ENCODE measurements at places on chromosomes 3 and 15.
A peak's percentile ranks its signal among the peaks of the same experiment; 100 is the strongest.

DNA sequence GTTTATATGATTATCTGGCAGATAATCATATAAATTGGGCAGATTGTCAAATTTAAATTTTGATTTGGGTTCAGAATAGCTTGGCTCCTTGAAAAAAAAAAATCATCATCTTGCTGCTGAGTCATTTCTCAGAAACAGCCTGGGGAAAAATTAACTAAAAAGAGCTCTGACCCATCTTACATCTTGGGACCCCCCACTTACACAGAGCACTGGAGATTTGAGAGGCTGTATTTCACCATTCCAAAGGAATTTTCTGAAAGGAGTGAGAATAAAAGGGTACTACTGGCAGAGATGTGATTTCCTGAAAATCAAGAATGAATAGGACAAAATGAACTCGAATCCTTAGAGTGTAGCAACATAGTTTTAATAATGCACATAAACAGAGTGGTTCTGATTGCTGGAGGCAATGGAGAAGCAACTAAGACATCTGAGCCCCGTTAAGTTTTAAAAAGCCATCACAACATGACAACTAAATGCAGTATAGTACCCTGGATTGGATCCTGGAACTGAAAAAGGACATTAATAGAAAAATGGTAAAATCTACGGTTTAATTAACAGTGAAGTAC lies 97.5 kb downstream of the RFTN1 start:
- DNase-seq, result no peak

- DNase-seq, result no peak
Measured at GRCh38 chr15:51369451-51369761, 28.0 kb downstream of the GLDN start.

DNA sequence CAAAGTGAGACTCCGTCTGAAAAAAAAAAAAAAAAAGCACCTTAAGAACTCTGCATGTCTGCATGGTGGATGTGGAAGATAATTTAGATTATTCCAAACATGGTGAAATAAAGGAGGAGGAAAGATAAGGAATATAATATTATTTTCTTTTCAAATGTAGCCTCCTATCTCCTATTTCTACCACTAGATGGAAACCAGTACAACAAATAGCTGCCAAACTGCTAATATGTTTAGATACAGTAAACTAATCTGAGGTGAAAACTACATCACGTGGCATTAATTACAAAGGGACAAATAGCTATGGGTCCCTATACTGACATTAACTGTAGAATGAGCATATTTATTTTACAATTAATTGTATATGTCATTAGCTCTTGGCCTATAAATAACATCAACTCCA lies 197.8 kb downstream of the TBC1D5 start:
- DNase-seq, result no peak

- no peak for DNase-seq
Measured at GRCh38 chr15:67750371-67750770, 74.9 kb upstream of the SKOR1 start.

GRCh38 chr15:68528626-68529290 lies 50.0 kb upstream of the CORO2B start:
- no peak for DNase-seq

DNA sequence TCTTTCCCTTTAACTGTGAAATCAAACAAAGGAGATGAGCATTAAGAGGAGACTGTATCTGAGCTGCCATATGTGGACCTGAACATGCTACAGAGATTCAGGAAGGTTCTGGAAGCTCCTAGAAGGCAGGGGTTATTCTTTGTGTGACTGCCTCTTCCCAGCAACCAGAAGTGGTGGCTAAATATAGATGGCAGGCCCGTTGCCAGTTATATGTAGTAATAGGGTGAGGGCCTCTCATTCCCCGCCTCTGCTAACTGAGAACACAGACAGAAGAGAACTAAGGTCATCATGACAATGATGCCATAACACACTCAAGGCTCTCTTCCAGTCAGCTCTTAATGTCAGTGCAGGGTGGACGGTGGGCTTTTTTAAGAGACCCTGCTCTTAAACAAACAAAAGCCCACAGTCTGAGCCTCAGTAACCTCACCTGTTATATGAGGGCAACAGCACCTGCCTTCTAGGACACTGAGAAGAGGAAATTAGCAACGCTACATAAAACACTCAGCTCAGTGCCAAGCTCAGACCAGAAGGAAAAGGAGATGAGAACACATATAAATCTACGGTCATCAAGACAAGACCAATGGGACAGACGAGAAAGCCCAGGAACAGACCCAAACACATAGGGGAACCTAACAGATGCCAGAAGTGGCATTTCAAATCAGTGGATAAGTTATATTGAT lies 22.3 kb downstream of the CFAP92 start:
- no peak for DNase-seq

- DNase-seq, result no peak
Measured at GRCh38 chr15:65910341-65910740, 41.0 kb downstream of the RAB11A start.

GRCh38 chr3:30895329-30895728 lies 868 bp upstream of the GADL1 start:
- DNase-seq, result no peak

GRCh38 chr3:120227710-120228347 lies 57.2 kb downstream of the GPR156 start:
- DNase-seq, result no peak

GRCh38 chr3:70856414-70857162 lies 544.1 kb upstream of the MDFIC2 start:
- DNase-seq, result no peak

- no peak for DNase-seq
Measured at GRCh38 chr15:63843901-63844317, 10.2 kb upstream of the HERC1 start.

- no peak for DNase-seq
Measured at GRCh38 chr3:54574906-54575617, 352.8 kb downstream of the LRTM1 start.

- no peak for DNase-seq
Measured at GRCh38 chr15:55868707-55869106, 124.7 kb downstream of the NEDD4 start.

GRCh38 chr3:150184426-150185071 lies 213.9 kb upstream of the PFN2 start:
- no peak for DNase-seq

DNA sequence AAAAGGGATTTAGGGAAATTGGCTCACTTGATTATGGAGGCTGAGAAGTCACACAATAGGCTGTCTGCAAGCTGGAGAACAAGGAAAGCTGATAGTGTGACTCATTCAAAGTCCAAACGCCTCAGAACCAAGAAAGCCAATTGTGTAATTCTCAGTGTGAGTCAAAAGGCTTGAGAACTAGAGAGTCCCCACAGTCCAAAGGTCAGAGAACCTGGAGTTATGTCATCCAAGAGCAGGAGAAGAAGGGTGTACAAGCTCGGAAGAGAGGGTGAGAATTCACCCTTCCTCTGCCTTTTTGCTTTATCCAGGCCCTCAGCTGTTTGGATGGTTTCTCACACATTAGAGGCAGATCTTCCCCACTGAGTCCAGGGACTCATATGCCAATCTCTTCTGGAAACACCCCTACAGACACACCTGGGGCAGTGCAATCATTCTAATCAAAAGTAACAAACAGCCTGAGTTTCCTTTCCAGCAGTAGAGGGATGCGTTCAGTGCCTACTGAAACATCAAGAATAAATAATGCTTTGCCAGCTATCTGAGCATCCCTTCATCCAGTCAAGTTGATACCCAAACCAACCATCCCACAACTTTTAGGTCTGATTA lies 271.5 kb downstream of the SATB1 start:
- DNase-seq, result no peak

DNA sequence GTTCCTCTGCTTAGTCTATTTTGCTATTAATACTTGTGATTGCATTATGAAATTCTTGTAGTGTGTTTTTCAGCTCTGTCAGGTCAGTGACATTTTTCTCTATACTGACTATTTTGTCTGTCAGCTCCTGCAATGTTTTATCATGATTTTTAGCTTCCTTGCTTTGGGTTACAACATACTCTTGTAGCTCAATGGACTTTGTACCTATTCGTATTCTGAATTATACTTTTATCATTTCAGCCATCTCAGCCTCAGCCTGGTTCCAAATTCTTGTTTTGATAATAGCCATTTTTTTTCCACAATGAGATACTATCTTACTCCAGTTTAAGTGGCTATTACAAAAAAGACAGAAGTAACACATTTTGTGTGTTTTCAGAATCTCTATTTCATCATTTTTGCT lies 204.2 kb upstream of the ONECUT1 start:
- no peak for DNase-seq

- peak; percentile 63 for DNase-seq
Measured at GRCh38 chr3:134029734-134030378, at the start of gene SLCO2A1. Gene SLCO2A1, minus strand, starts transcription at chr3:134029925. Its CDS starts 123 bp downstream, at chr3:134029802.

DNA sequence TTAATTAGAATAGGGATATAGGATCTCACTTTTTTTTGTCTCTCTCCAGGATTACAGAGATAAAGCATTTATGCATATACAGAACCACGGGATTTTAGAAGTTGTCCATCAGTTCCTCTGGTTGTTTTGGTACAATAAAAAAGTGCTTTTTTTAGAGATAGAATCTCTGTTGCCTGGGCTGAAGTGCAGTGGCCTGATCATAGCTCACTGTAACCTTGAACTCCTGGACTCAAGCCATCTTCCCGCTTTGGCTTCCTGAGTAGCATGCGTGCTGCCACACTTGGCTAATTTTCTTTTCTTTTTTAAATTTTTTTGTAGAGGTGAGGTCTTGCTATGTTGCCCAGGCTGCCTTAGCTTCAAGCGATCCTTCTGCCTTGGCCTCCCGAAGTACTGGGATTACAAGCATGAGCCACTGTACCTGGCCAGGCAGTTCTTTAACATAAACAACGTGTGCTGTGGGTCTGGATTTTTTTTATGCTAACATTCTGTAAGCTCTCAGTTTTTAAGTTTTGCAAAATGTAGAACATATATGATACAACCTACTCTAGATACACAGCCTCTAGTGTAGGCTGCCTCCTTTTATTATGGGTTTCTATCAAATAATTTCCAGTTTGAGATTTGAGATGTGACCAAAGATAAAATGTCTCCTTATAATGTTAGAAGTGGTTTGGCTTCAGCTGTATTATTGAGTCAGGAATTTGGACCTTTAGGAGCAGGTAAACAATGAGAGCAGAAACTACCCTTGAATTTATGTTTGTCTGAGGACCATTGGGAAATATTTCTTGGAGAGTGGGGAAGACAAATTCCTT lies 57.4 kb upstream of the ULK4 start:
- no peak for DNase-seq

DNA sequence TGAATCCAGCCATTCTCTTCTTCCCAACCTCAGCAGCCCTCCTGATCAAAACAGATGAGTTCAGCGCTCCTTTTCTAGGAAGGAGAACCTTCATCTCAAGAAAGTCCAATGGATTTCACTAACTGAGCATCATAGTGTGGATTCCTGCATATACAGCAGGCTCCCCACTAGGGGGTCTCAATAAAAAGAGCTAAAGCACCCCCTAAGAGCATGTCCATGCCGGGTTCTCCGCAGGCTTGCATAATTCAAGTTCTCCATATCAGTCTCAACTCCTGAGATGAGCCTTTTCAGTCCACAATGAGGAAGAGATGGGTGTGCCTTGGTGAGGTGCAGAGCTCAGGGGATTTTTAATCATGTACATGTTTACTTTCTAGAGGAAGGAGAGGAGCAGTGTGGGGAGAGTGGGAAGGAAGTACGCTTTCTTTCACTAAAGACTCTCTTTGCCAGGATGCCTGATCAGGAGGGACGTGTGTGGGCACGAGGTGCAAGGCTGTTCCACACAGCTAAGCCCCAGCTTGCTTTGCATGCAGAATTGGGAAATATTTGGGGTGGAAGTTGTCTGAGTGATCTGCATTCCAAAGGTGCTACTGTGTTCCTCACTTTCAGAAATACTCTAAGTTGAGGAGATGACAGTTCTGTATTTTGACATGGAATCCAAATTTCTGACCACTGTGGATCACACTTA lies 563.5 kb downstream of the OCA2 start:
- DNase-seq, result no peak

DNA sequence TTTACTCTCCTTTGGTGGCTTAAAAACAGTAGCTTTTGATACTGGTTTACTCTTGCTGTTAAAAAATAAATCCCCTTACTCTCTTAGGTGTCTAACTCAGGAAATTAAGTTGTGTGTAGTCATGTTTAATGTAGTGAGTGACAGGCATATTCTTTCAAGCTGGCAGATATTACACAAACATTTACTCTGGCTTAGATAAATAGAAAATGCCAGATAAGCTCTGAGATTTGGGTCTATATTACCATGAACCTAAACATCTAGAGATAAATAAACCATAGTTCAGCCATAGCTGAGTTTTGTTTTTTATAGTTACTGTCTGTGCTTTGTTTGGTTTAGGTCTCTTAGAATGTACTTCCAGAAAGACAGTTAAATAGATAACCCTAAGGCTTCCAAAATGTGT lies 2.4 kb downstream of the SEMA6D start:
- no peak for DNase-seq

DNA sequence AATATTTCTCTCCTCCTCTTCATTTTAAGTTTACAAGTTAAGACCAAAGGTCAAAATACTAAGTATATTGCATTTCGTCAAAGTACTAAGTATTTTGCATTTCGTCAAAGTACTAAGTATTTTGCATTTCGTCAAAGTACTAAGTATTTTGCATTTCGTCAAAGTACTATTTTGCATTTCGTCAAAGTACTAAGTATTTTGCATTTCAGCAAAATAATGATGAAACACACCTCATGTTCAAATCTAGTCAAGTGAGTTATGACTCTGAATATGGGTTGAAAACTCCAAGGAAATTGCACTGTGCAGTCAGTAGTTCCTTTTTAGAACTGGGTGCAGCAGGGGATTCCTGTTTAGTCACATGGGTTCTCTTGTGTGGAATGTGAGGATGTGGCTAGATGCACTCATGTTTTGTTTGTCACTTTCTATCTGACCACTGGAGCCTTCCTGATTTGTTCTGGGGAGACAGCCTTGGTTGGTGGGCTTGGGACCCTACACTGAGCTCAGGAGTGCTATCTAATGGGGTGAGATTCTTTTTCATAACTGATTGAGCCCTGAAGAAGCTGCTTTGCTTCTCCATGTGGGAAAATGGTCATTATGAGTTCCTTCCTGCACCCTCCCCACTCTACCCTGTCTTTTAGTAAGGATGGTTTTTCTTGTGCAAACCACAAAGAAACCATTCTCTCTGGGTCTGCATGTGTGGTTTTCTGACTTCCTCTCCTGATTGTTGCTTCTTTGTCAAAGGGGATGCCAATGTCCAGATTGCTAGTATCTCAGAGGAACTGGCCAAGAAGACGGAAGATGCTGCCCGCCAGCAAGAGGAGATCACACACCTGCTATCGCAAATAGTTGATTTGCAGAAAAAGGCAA lies 73.4 kb downstream of the CCK start:
- DNase-seq, result no peak

DNA sequence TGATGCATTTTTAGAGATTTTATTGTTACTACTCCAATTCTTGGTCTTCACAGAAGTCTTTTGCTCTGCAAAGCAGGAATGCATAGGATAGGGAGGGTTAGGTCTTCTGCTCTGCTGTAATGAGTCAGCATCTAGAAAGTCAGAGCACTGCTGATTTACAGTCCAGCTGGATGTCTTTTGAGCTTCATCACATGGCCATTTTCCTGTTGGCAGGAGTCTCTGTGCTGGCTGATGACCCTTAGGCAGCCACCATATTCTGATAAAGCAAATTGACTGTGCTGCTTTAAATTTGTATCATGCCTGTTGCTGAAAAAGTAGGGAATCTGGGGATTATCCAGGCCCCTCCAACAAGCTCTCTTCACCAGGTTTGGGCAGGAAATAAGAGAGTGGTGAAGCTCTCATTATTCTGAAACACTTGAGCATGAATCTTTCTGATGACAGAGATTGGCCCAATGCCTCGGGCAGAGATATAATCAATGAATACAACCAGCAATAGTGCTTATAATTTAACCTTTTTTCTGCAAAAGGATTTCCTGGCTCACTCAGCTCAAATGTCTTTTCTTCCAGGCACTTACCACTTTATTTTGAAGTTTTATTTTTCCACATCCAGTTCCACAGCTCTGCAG lies 9.7 kb upstream of the CRBN start:
- no peak for DNase-seq
